ENCODE measurements at places on chromosomes 5 and 9.

GRCh38 chr5:4078544-4078943, 482.9 kb downstream of the IRX1 start:
- no peaks in the 10 kb centered on the region for H3K36me3 ChIP-seq
- no peaks in the 10 kb centered on the region for H3K4me1 ChIP-seq
- H3K4me3 ChIP-seq = no peak overlapping the region
- peaks cover 7% of the 10 kb centered on the region for H3K27me3 ChIP-seq

DNA sequence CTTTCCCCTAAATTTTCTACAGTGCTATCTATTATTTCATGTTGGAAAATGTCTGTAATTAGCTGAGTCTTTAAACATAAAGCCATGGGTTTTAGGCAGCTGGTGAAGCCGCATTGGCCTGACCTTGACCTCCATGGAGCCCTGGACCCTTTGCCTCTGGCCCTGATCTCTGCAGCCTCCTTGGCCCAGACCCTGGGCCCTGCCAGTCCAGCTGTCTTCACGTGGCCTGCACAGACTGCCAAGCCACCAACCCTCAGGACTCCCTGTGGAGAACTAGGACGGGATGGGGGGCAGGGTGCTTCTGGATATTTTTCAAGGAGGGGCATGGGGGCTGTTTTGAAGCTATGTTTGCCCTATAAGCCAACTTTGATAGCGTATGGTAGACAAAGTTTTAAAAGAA, 29.8 kb upstream of the PPARGC1B start:
- no peaks in the 10 kb centered on the region for H3K4me1 ChIP-seq
- H3K27me3 ChIP-seq = no peaks in the 10 kb centered on the region

GRCh38 chr5:39521940-39522590, 97.3 kb upstream of the DAB2 start:
- H3K27me3 ChIP-seq = no peaks in the 10 kb centered on the region
- ATAC-seq = no peak
- no peaks in the 10 kb centered on the region for H3K36me3 ChIP-seq
- no peak overlapping the region for H3K4me3 ChIP-seq

- H3K4me1 ChIP-seq = no peaks in the 10 kb centered on the region
- H3K36me3 ChIP-seq = peaks cover 30% of the 10 kb centered on the region
- no peak overlapping the region for H3K27ac ChIP-seq
- no peak overlapping the region for H3K4me3 ChIP-seq
These were observed 29.0 kb downstream of the KLHL3 start for GRCh38 chr5:137706841-137707240.

DNA sequence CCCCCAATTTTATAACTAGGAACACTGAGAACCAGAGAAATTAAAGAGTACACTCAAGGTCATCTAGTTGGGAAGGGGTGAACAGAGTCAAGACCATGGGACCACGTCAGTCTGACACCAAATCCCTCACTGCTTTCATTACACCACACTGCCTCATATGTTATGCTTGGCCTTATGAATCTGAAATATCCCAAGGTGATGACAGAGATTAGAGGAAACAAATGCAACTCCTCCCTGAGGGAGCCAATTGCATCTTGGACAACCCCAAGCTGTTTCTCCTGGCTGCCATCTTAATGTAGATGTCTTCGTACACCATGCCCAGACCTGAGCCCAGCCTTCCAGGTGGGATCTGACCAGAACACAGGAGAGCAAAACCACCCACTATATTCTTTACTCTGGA, 60.6 kb upstream of the ABCA1 start:
- H3K27me3 ChIP-seq = no peaks in the 10 kb centered on the region
- no peak overlapping the region for H3K27ac ChIP-seq
- H3K36me3 ChIP-seq = no peaks in the 10 kb centered on the region
- H3K4me3 ChIP-seq = no peak overlapping the region
- H3K4me1 ChIP-seq = peaks cover 26% of the 10 kb centered on the region

GRCh38 chr9:90996154-90997065, 194.8 kb downstream of the SYK start:
- no peak overlapping the region for H3K27ac ChIP-seq
- ATAC-seq = no peak
- no peaks in the 10 kb centered on the region for H3K4me1 ChIP-seq
- no peak overlapping the region for H3K4me3 ChIP-seq

GRCh38 chr5:15452781-15453180, 47.2 kb upstream of the FBXL7 start:
- H3K27ac ChIP-seq = no peak overlapping the region
- no peak for ATAC-seq
- no peak overlapping the region for H3K4me3 ChIP-seq
- H3K4me1 ChIP-seq = peaks cover 8% of the 10 kb centered on the region
- H3K36me3 ChIP-seq = no peaks in the 10 kb centered on the region
- no peaks in the 10 kb centered on the region for H3K27me3 ChIP-seq

DNA sequence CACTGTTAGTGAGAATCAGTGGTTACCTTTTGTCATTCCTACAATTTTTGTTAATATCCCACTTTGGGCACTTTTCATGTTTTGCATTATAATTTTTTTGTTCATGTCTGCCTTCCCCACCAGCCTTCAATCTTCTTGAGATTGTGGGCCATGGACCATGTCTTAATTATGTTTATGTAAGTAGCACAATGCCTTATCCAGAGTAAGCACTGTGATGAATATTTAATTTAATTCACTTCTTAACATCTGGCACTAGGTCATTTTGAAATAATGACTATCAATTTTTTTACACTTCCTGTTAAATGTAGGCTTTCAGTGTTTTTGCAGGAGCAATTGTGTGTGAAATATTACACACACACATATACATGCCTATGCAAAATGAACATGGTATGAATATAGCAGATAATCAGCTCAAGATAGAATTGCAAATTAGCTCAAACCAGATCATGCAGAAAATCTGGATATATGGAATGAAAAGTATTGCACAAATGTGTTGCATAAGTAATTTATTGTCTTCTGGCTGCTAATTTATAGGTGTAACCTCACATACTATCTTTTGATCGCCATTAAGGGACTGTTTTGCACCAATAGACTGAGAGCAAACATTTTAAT, 5.3 kb upstream of the SHOC1 start:
- no peaks in the 10 kb centered on the region for H3K27me3 ChIP-seq
- H3K4me1 ChIP-seq = no peaks in the 10 kb centered on the region
- no peak for ATAC-seq

GRCh38 chr5:65943771-65944170, 17.4 kb downstream of the ERBIN start:
- no peak overlapping the region for H3K4me3 ChIP-seq
- no peak overlapping the region for H3K27ac ChIP-seq

- ATAC-seq = no peak
- H3K4me1 ChIP-seq = no peaks in the 10 kb centered on the region
- no peaks in the 10 kb centered on the region for H3K36me3 ChIP-seq
- peaks cover 69% of the 10 kb centered on the region for H3K27me3 ChIP-seq
These were observed 2.2 kb downstream of the GABRB2 start for GRCh38 chr5:161544350-161544765.

GRCh38 chr5:146647656-146648199, 131.7 kb upstream of the GPR151 start:
- no peaks in the 10 kb centered on the region for H3K4me1 ChIP-seq
- H3K27ac ChIP-seq = no peak overlapping the region
- no peaks in the 10 kb centered on the region for H3K36me3 ChIP-seq
- no peak overlapping the region for H3K4me3 ChIP-seq

- ATAC-seq = no peak
- H3K4me3 ChIP-seq = no peak overlapping the region
- no peak overlapping the region for H3K27ac ChIP-seq
- peaks cover 12% of the 10 kb centered on the region for H3K4me1 ChIP-seq
- no peaks in the 10 kb centered on the region for H3K27me3 ChIP-seq
These were observed 1.4 kb downstream of the TAF7 start for GRCh38 chr5:141319202-141319601.

- H3K4me3 ChIP-seq = no peak overlapping the region
- H3K4me1 ChIP-seq = no peaks in the 10 kb centered on the region
- no peak for ATAC-seq
- H3K36me3 ChIP-seq = no peaks in the 10 kb centered on the region
These were observed 184.4 kb upstream of the MEF2C start for GRCh38 chr5:89067362-89067761.

DNA sequence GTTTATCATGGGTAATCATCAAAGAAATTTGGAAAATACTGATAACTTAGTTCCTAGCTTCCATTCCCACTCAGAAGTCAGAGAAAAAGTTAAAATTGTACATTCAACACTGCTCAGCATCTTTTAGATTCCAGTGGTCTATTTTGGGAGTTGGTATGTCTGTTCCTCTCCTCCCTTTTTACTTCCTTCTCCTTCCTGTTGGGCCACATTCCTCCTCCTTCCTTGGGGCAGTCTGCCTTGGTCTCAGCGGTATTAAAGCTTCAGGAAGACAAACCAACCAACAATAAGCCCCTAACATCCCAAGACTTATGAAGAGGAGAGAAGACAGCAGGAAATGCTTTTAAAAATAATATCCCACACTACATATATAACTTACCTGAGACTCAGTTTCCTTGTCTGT, 49.9 kb upstream of the SSBP2 start:
- H3K27me3 ChIP-seq = no peaks in the 10 kb centered on the region
- no peak overlapping the region for H3K27ac ChIP-seq
- no peak for ATAC-seq

DNA sequence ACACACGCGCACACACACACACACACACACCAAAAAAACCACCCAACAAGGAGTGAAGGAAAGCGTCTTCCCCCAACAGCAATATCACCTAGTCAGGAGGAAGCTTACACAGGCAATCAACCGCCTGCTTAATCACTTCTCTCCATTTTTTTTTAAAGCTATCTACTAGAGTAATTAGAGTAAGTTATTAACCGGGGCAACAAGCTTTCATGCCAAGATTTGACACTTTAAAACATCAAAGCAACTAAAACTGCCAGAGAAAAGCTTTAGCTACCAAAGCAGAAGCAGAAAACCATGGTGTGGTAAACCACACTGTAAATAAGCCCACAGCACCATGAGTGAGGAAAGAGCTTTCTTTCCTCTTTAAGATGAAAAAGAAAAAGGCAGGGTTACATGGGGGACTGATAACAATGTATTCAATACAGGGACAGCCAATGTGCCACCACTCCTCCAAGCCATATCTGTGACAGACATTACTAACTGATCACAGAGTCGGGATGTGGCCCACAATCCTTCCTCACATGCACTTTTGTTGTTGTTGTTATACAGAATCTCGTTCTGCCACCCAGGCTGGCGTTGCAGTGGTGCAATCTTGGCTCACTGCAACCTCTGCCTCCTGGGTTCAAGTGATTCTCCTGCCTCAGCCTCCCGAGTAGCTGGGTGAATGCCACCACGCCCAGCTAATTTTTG, 282.1 kb downstream of the CRB2 start:
- peak overlapping the region; percentile 34 for H3K4me3 ChIP-seq
- peaks cover 14% of the 10 kb centered on the region for H3K4me1 ChIP-seq
- ATAC-seq = no peak
- H3K27me3 ChIP-seq = no peaks in the 10 kb centered on the region
- no peaks in the 10 kb centered on the region for H3K36me3 ChIP-seq

GRCh38 chr9:133396952-133397351, 20.8 kb downstream of the STKLD1 start:
- no peak for ATAC-seq
- no peak overlapping the region for H3K4me3 ChIP-seq
- no peak overlapping the region for H3K27ac ChIP-seq
- no peaks in the 10 kb centered on the region for H3K4me1 ChIP-seq

DNA sequence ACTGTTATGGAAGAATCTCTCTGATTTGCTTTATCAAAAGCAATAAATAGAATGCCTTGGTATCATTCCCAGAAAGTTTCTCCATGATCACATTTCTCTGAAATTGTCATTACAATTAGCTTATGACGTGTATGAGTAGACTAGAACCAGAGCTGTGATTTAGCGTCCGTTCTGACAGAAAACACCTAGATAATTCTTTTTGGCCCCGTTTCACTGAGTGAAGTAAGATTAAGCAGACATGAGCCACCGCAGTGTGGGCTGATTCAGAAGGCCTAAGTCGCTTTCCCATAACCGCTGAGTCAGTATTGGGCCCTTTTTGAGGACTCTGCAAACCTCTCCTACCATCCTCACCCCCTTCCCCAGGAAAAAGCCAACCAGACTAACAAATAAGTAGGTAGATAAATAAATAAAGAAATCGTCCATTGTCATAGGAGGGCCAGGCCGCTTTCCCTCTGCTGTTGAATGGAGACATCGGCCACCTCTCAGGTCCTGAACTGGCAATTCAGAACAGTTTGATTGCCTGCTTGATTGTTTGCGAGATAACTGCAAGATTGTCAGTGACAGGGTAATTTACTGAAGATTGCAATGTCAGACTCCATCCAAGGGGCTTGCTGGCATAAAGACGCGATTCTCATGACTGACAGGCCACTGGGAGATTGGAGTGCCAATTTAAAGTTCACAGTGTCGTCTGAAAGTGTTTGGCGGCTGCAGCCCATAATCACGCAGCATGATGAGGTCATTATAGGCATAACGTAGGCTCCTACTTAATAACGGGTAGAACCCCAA, 105.0 kb upstream of the WWC1 start:
- H3K27me3 ChIP-seq = no peaks in the 10 kb centered on the region
- H3K36me3 ChIP-seq = no peaks in the 10 kb centered on the region
- no peak overlapping the region for H3K4me3 ChIP-seq
- H3K27ac ChIP-seq = no peak overlapping the region

GRCh38 chr5:37601163-37601562, 222.0 kb downstream of the WDR70 start:
- H3K36me3 ChIP-seq = no peaks in the 10 kb centered on the region
- ATAC-seq = no peak
- H3K27me3 ChIP-seq = no peaks in the 10 kb centered on the region

DNA sequence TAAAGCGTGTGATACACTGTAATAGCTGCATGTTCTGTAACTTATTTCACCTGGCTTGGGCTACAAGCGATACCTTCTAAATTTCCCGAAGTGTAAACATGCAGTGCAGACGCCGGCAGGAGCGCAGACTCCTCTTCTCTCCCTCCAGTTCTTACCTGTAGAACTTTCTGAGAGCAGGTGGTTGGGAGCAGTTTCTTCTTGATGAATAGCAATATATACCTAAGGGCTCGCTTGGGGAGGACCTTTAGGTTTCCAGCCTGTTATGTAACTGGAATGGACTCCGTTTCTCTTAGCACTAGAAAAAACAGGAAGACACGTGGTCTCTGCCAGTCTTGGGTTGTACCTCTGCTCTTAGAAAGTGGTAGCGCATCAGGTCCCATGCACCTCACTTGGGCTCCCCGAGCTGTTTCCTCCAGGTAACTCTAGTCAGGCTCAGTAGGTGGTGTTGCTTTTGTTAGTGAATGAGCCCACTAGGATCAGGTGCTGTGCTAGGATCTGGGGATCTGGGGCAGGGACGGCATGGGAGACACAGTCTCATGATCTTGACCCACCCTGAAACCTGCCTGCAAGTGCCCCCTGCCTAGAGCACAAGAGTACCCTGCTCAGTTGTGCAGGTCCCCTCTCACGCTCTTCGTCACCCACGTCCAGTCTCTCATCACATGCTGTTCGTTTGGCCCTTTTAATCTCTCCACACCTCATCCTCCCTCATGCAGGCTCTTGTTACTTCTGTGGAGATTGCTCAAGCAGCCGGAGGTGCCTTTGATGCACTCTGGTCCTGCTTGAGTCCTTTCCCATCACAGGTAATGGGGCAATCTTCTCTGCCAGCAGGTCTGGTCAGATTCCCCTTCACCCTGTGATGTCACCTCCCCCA, 2.8 kb downstream of the TENT4A start:
- no peak overlapping the region for H3K27ac ChIP-seq
- no peak for ATAC-seq
- H3K27me3 ChIP-seq = no peaks in the 10 kb centered on the region
- peak overlapping the region; percentile 17 for H3K4me3 ChIP-seq

GRCh38 chr9:95132366-95133324, 184.9 kb downstream of the FANCC start:
- ATAC-seq = no peak
- H3K27me3 ChIP-seq = no peaks in the 10 kb centered on the region
- H3K27ac ChIP-seq = no peak overlapping the region
- H3K36me3 ChIP-seq = peaks cover 20% of the 10 kb centered on the region
- H3K4me3 ChIP-seq = no peak overlapping the region

GRCh38 chr9:127021664-127022363, 100.6 kb downstream of the ANGPTL2 start:
- H3K27ac ChIP-seq = peak overlapping the region; percentile 77
- peak; percentile 99 for ATAC-seq
